WERI-Rb-1 (cell line): ENCODE measurements at places on chromosomes 6 and 20.

- no peak for DNase-seq
Observed at GRCh38 chr6:111984516-111985201, 69.2 kb upstream of the CCN6 start.

GRCh38 chr6:72849346-72849745 is 227.5 kb downstream of the KCNQ5 start:
- no peak for DNase-seq

DNA sequence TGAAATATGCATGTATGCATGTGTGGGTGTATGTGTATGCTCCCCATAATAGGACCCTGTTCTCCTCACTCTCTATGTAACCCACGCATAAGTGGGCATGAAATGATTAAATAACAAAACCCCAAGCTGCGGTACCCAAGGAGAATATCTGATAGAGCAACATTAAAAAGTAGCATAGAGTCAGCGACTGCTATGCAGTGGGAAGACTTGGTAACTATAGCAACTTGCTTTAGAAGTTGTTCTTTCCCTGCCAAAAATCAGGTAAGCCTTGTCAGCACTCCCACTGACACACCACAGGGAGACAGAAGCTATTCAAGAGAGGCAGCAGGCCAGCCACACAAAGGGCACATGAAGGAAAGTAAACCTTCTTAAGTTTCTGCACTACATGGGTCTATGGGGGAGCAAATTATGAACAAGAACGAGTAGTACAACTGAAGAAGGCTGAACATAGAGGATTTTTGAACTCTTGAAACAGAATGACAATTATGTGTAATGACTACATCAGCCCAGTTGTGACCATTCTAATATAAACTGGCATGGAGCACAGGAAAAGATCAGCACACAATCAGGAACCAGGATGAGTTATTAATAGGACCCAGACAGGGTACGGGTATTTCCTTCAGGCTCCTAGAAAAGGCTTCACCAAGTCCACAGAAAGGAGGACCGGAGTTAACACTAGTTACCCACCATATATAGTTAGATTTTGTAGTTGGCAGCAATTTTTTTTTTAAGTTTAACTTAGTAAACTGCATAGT is 89.9 kb downstream of the GPR6 start:
- no peak for DNase-seq

GRCh38 chr6:17853533-17853932 is 133.9 kb downstream of the KIF13A start:
- no peak for DNase-seq

GRCh38 chr20:1277529-1278322 is 11.6 kb downstream of the SNPH start:
- no peak for DNase-seq

- no peak for DNase-seq
Observed at GRCh38 chr6:62150048-62150663, 135.9 kb downstream of the KHDRBS2 start.

GRCh38 chr6:44463728-44464450 is 76.4 kb downstream of the CDC5L start:
- no peak for DNase-seq

DNA sequence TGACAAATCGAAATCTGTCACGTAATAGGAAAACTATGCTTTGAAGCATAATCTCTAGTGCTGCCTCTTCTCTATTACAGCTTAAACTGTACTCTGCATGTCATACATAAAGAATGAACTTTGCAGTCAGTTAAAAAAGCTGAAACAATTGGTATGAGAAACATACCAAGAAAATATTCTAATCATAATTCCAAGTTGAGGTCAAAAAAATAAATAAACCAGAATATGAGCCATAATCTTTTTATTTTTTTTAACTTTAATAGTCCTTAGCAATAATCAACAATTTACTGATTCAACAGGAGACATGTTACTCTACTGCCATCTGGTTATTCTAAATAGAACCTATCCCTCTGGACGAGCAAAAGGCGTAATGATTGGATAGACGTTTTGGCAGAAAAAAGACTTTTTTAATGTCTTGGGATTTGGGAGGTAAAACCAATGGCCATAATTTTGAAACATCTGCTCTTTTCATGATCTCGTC is 224.4 kb upstream of the FLRT3 start:
- no peak for DNase-seq

DNA sequence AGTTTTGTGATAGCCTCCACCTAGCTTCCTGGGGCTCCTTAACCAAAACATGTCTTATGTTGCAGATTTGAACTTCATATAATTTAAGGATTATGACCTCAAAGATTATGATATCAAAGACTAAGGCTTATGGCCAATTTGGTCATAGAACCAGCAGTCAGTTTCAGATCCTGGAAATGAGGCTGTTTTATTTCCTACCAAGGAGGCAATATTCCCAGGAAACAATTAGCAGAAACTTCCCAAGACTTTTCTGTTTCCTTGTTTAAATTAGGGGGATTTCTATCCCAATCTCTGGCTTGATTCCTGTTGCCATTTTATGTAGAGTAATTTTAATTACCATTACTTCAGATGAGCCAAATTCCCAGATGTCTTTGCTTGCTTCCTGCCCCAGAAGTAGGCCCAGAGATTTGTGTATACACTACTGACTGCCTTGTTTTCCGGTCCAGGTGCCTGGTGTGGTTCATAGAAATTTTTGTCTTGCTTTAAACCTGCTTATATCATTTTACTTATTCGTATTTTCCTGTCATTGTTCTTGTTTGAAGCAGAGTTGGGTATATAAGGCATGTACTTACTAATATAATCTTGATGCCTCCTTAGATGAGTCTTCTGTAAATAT is 119.2 kb upstream of the TMEM170B start:
- DNase-seq: no peak

- no peak for DNase-seq
Observed at GRCh38 chr6:73290435-73290834, 27.4 kb upstream of the KHDC1 start.

GRCh38 chr6:113565306-113565705 is 291.8 kb upstream of the MARCKS start:
- DNase-seq: no peak

DNA sequence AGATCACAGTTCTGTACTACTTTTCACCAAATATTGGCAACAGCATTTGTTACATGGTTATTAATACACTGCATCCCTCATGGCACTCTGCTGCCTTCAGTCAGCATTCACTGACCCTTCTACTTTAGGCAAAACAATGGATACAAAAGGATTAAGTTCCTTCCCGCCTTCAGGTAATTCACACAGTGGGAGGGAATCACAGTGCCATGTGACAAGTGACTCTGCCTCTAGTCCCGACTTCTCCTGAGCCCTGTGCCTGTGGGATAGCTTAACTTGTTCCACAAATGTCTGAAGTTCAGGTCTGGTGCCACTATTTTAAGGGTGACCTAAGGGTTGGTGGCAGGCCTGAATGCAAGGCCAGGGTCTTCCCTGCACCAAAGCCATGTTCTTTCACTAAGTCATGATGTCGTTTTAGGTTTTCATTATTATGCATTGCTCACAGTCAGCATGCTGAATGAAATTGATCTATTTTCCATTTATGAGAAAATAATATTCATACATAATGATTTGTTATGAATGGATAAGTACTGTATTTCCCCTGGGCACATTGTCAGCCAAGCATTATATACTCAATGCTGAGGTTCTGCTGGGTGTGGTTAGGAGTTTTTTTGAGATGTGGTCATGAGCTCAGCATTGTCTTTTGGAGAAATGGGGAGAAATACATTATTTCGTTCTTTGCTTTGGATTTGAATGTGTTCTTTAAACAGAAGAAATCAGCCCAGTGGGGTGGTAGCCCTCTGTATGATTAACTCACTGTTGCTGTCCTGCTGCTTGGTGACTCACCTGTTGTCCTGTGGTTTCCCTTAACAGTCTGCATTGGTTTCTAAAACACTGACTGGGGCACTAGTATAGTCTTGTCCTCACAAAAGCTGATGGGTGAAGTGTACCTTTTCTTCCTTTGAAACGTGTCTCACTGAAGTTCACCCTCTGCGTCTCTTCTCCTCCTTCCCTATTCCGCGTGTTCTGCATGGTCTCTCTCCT is 66.4 kb downstream of the AFDN start:
- DNase-seq: peak; percentile 14

DNA sequence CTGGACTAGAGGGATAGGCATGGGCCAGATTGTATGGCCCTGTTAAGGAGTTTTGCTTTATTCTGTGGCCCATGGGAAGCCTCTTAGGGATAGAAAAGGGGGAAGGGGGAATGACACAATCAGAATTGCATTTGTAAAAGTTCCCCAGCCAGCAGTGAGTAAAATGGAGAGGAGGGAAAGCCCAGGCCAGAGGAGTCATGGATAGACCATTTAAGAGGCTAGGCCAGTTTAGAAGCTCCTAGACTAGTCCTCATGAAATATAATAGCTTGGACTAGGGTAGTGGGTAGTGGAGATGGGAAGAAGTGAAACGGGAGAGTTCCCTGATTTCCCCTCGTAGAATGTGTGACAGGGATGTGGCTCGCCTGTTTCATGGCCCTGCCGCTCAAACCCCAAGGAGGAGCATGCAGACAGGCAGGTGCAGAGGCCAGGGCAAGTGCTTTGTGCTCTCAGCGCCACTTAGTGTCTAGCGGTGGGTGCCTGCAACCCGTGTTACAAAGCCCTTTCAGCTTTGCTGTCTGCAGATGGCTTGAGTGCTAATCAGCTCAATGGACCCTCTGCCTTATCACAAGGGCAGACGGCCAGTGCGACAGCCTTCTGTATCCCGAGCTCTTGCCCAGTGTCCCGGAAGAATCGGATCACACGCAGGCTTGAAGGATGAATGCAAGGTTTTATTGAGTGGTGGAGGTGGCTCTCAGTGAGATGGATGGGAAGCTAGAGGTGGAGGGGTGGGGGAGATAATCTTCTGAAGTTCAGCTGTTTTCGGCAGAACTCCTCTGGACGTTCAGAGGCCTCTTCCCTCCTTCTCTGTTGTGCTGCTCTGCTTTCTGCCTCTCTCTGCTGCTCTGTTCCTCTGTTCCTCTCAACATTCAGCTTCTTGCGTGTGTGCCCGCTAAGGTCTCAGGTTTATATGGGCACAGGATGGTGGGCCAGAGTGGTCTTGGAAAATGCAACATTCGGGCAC is 141.1 kb downstream of the CEP57L1 start:
- peak; percentile 96 for DNase-seq

DNA sequence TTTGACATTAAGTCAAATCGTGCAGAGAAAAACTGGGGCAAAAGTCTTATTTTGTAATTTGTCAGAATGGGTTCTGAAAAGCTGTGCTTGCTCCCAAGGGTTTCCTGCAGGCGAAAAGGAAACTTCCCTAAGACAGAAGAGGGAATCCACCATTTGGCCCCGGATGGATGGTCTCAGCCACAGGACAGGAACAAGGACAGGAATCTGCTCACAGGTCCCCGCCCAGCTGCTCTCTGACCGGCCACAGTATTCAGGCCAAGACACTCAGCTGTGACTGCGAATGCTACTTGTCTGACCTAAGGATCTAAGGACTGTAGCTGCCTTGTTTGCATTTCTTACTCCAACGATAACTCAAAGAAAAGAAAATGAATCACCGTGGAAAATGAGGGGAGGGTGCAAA is 197.0 kb downstream of the BMP7 start:
- no peak for DNase-seq

GRCh38 chr6:163349696-163350095 is 64.8 kb upstream of the QKI start:
- no peak for DNase-seq

- DNase-seq: no peak
Observed at GRCh38 chr20:11727708-11728107, 190.0 kb upstream of the BTBD3 start.

GRCh38 chr6:34600796-34601195 is 44.7 kb upstream of the SPDEF start:
- DNase-seq: no peak

GRCh38 chr6:10343320-10343719 is 71.6 kb downstream of the TFAP2A start:
- no peak for DNase-seq

- DNase-seq: no peak
Observed at GRCh38 chr6:119196715-119197114, 118.3 kb upstream of the FAM184A start.

- no peak for DNase-seq
Observed at GRCh38 chr20:51815383-51816076, 13.2 kb upstream of the SALL4 start.

GRCh38 chr20:40893610-40894236 is 134.9 kb upstream of the TOP1 start:
- DNase-seq: no peak

DNA sequence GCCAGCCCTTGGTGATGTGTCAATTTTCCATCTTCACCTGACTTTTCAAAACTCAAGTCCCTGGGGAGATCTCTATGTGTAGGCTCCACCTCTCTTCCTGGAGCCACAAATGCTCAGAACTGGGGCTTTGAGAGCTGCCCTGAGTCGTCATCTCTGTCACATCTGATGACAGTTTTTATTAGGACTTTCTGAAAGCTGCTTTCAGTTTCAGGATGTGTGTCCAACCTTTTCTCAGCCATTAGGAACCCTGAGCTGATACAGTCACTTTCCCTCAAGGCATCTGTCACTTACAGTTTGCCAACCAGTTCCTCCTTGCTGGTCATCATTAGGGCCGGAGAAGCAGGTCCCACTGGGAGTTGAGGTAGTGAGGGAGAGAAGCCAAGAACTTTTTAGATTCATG is 365.9 kb upstream of the CHD6 start:
- no peak for DNase-seq

DNA sequence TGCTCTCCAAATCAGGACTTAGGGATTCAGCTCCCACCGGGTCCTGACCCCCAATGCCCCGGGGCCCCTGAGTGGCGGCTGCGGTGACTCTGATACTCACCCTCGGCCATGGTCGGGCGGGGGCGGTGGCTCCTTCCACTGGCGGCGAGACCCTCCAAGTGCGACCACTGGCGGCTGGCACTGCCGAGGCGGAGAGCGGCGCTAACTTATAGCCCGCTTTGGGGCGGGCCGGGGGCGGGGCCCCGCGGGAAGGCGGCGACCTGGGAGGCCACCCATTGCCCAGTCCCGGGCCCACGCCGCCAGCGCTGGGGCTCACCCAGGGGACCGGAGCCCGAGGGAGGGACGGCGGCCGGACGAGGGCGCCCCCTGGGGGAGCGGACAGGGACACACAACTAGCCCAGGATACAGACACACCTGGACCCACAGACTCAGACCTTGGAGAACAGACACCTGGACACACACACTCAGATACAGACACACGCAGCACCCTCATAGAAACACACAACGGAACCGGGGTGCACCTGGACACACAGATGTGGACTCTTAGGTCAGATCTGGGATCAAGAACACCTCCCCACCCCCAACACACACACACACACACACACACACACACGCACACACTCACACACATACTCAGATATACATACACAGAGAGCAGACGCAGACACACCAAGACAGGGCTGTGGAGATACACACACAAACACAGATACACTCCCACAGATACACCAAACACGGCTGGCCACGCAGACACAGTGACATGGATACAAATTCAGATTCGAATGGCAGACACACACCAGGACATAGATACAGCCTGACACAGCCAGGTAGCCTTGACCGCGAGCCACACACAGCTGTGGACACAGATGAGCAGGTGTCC is at the start of gene TGM2:
TSS of gene TGM2 (minus strand) at position 182 of the 877 bp plus-strand sequence. CDS start at position 110, 72 bp downstream.
- DNase-seq: peak; percentile 52

GRCh38 chr6:110746680-110747079 is 68.6 kb downstream of the CDK19 start:
- DNase-seq: no peak

DNA sequence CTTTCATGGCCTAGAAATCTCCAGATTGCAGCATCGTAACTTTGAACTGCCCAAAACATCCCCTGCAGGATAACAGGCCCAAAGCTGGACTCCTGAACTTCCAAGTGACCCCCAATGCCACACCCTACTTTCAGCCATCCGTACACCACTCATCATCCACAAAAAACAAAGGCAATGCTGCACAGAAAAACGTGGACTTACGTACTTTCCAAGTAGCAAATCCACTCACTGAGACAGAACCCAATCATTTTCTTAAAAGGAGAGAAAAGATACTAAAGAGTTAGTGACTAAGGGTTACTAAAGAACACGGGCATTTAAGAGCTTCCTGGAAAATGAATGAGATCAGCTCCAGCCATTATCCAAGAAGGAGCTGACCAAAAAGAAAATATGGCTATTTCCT is 211.0 kb downstream of the WDR27 start:
- no peak for DNase-seq
